ENCODE measurements at places on chromosomes 4 and X.

GRCh38 chr4:17236686-17237085, 275.2 kb downstream of the QDPR start:
- DNase-seq, result no peak

- DNase-seq, result no peak
Observed at GRCh38 chr4:24032371-24032989, 142.6 kb upstream of the PPARGC1A start.

DNA sequence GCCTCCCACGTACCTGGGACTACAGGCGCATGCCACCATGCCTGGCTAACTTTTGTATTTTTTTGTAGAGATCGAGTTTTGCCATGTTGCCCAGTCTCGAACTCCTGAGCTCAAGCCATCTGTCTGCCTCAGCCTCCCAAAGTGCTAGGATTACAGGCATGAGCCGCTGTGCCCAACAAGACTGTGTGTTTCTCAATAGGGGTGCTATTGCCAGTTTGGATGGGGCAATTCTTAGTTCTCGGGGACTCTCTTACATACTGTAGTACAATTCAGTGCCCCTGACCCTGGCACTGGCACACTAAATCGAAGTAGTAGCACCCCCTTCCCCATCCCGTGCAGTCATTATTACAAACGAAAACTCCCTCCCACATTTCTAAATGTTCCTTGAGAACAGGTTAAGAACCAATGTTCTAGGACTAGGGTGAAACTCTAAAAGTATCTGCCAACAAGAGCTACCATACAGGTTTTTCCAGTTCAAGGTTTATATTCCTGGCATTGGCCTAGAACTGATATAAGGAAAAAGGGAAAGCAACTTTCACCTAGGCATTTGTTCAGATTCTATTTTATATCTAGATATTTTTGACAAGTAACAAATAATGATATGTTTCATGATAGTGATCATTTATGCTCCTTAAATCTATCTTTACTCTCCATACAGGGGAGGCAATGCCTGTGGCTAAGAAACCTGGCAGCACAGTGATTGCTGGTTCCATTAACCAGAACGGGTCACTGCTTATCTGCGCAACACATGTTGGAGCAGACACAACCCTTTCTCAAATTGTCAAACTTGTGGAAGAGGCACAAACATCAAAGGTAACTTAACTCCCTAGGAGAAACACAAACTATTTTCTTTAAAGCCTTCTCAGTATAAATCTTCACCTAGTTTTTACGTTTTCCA, 50.4 kb upstream of the PGAM4 start:
- DNase-seq, result no peak

DNA sequence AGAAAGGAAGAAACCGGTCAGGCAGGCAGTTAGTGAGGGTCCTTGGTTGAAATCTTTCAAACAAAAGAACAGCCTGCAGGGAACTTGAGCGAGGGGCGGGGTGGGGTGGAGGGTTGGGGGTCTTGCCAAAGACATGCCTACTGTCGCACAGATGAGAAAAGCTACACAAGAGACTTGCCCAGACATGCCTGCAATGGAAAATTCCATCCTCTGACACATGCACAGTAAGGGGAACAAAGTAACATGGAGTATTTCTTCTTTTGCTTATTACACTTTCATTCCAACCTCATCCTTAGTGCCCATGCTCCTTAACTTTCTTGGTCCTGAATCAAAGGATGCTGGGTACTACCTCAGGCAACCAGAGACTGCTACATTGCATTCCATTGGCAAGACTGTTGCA, 1491.2 kb downstream of the STIM2 start:
- DNase-seq, result no peak

DNA sequence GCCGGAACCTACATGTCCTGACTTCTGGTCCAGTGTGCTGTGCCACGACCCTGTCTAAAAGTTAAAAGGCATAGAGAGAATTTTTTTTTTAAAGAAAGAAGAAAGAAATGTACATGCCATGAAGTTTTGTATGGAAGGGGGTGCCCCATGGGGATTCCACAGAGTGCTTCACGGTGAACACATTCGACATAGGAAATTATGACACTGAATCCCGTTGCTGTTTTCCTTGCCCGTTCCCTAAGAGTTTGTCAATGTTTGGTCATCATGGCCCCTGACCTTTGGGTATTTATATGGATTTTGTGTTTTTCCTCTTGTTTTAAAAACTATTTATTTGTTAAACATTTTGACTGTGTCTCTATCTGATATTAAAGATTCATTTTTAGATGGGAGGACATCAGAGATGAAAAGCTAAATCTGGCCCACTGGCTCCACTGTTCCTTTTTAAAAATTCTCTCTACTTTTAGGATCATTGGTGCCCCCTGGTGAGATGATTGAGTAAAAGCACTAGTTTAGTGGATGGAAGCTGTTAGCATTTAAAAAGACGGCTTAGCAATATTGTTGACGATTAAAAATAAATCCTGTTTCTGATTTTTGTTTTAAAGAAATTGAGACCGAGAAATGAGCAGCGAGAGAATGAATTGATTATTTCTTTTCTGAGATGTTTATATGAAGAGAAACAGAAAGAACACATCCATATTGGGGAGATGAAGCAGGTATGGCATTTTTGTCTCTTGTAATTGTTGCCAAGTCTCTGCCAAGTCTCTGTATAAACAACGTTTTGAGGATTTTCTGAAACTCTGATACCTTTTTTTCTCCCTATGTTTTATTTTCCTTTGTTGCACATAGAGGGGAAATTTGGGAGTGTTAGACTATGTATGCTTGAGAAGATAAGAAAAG, 75.0 kb downstream of the PTTG2 start:
- peak; percentile 69 for DNase-seq

GRCh38 chrX:136192839-136193414, 45.6 kb downstream of the FHL1 start:
- DNase-seq, result no peak

DNA sequence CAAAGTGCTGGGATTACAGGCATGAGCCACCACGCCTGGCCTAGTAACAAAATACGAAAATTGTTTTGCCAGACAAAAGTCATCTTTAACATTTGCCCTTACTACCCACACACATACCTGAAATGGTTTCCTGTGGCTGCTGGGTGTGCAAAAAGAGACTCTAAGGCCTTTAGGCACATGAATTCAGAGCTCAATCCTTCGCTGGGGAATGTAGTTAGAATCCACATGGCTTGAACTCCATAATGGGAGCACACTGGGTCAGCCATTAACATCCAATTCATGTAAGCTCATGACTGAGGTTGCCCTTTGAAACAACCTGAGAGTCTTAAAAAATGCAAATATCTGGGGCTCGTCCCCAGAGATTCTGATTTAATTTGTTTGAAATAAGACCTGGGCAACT, 87.8 kb downstream of the HPGD start:
- DNase-seq, result no peak

- no peak for DNase-seq
Observed at GRCh38 chrX:30635630-30636029, 17.6 kb upstream of the GK start.

- DNase-seq, result no peak
Observed at GRCh38 chr4:147351083-147351787, 129.7 kb upstream of the EDNRA start.

GRCh38 chr4:37653601-37654000, 32.6 kb downstream of the RELL1 start:
- no peak for DNase-seq

GRCh38 chr4:7112656-7113055, 44.8 kb upstream of the GRPEL1 start:
- DNase-seq, result no peak

DNA sequence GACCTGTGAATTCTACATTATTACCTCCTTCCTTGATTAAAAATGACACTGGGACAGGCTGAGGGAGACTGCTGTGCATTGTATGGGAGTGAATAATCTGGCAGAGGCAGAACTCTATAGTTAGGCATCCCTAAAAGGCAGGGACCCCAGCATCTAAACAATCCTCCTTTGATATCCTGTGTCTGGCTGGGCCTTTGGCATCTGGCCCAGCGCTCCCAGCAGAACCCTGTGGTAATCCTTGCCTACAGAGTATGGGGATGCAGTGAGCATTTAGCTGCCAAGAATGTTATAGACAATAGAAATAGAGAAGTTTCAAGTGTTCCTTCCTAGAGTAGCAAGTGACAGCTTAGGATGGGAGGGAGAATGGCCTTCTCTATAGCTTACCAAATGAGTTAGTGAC, 38.5 kb downstream of the ZCCHC12 start:
- no peak for DNase-seq

GRCh38 chr4:60579335-60579734, 620.8 kb upstream of the ADGRL3 start:
- DNase-seq, result no peak

All from left kidney (tissue), 8 donors.